ENCODE measurements at places on chromosomes 5 and 9.

DNA sequence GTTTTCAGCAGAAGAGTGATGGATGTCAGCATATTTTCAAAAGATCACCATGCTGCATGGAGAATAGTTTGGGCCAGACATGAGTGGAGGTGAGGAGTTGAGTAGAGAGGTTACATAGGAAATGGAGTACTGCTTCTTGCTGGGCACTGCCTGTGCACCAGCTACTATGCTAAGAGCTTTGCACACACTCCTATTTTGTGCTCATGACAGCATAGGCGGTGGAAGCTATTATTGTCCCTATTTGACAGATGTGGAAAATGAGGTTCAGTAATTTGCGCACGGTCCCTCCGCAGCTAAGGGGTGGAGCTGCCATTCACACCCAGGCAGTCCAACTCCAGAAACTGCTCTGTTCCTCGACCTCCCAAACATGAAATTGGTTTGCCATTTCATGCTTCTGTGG is 67.8 kb downstream of the ENTREP1 start:
- no peak for DNase-seq

DNA sequence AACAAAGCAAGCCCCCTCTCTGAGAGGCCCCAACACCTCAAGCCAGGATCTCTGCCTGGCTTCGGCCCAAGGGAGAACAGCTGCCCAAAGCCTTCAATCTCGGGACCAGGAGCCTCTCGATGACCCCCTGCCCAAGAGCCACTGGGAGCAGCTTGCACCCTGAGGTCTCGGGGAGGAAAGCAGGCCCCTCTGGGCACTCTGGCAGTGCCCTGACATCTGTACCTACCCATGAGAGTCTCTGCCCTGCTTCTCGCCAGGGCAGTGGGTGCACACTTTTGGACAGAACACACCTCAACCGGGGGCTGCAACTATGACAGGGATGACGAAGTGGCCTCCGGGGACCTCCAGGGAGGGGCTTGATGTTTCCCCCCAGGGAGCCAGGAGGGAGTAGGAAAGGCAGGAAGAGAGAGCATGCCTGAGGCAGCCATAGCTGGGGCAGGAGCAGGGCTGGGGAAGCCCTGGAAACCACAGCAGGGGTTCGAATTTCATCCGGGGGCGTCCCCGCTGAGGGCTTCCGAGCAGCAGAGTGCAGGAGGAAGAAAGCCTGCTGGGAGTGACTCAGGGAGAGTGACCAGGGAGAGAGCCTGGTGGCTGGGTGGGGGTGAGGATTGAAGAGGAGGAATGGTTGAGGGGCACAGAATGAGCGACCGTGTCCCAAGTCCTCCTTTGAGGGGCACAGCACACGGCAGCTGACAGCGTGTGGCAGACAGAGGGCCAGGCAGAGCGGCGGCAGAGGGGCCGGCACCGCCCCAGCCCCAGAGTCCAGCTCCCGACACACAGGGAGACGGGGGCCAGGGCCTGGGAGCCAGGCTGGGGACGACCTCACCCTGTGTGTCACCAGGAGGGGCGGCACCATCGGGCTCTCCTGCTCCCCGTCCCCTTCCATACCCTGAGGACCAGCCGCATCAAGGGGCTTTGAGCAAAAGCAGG is 1.8 kb downstream of the LPCAT1 start:
- DNase-seq = no peak

DNA sequence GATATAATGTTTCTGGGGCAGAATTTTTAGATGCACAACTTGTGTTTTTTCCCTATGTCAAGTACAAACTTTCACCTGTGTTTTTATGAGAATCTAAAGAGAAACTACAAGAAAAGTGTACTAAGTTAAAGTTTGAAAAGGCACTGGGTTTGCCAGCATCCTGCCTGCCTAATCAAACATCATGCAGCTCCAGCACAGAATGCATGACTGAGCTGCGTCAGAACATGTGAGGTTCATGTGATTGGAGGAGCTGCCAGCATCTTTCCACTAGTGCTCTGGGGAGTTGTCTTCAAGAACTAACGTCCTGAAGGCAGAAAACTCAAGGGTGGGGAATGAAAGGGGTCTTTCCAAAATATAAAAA is 46.1 kb upstream of the RIC1 start:
- DNase-seq = no peak

GRCh38 chr9:123868002-123868401 is 61.9 kb downstream of the DENND1A start:
- no peak for DNase-seq

DNA sequence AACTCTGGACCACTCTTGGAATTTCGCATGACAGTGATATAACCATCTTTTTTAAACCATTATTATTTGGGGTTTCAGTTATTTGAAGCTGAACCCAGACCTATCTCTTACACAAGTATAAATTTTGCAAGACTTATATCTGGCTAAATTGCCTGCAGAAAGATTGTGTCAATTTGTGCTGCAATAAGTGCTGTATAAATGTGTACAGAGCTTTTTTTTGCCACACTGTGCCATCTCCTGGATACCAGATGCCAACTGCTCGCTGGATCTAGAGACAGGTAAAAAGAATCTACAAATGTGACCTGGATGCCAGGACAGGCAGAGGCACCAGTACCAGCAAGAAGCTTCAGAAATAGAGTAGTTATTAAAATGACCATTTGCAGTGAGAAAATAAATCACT is 25.9 kb upstream of the TTC39B start:
- DNase-seq = no peak

DNA sequence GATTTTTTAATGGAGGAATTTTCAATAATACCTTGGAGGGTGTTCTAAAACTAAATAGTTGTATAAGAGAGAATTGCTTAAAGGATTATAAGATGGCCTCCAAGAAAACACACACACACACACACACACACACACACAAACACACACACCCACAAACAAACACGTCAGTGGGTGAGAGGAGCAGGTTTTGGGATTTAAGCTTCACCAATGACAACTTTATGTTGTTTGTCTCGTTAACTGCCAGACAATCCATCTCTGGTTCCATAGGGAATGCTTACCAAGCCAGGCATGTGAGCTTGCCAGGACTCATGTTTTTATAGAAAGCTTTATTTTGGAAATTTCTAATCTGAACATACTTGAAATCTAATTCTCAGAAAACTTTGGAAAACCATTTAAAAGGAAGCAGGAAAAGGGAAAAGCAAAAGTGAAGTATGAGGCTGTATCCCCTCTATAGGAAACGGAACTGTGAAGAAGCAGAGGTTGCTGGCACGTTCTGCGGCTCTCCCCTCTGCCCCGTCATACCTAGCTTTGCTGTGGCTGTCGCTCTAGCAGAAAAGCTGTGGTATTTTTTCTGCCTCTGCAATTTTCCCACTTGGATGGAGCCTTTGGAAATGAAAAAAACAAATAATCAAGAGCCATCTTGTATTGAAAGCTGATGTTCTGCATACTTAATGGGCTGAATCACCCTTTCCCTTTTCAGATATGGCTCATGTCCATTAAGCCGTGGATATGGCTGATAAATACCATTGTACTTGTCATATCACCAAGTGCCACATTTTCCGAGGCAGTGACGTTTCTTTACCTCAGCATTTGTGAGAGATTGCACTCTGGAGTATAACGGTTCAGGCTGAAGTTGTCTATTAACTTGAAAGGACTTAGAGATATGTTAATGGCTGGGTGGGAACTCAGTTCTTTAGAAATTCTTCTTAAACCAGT is 112.7 kb downstream of the NTRK2 start:
- DNase-seq = no peak

GRCh38 chr9:131418143-131419025 is 24.5 kb downstream of the PRRC2B start:
- DNase-seq = peak; percentile 40

GRCh38 chr9:130854092-130854491 is 19.0 kb downstream of the ABL1 start:
- DNase-seq = no peak

DNA sequence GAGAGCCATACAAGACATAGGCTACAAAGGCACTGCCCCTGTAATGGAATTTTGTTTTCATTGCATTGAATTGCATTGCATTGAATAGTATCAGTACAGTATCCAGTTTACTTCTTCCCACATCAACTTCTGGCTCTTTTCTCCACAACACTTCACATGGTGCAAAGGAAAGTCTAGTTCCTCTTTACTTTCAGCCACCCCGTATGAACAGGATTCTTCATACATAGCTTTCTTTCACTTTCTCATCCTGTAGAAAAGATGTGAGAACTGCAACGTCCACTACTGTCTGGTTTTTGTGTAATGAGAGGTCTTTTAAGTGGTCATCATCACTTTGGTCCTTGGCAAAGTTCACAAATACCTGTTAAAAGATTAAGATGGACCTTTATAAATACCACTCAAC is 20.2 kb downstream of the NIPSNAP3B start:
- no peak for DNase-seq

DNA sequence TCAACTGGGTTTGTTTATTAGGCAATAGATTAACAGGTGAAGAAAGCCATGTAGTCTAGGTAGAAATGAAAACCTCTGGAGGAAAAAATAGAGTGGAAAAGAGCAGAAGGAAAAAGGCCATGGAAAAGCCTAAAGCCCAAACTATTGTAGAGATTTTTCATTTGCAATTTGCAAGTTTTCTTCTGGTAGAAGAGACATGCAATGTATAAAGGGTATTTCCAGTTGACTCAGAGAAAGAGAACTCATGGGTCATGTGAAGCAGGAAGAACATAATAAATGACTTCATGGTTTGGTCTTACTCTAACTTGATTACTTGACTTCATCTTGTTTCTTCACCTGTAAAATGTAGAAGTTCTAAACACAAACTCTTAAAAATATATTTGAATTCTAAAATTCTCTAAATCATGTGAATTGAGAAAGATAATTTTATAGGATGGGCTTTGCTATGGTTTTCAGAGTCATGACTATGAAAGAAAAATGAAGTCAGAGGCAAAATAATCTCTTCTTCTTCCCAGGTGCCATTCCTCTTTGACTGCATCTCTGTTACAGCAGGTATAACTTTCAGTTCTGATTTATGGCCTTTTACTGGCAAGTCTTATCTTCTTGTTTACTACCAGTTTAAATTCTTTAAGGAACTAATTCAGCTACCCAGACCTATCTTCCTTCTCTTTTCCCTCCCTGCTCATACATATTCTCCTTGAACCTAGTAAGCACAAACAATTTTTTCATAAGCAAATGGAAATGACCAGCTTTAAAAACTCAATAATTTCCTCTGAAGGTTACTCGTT is 47.7 kb upstream of the TMC1 start:
- no peak for DNase-seq

- no peak for DNase-seq
These were observed 130.4 kb upstream of the CDH6 start for GRCh38 chr5:31062902-31063580.

DNA sequence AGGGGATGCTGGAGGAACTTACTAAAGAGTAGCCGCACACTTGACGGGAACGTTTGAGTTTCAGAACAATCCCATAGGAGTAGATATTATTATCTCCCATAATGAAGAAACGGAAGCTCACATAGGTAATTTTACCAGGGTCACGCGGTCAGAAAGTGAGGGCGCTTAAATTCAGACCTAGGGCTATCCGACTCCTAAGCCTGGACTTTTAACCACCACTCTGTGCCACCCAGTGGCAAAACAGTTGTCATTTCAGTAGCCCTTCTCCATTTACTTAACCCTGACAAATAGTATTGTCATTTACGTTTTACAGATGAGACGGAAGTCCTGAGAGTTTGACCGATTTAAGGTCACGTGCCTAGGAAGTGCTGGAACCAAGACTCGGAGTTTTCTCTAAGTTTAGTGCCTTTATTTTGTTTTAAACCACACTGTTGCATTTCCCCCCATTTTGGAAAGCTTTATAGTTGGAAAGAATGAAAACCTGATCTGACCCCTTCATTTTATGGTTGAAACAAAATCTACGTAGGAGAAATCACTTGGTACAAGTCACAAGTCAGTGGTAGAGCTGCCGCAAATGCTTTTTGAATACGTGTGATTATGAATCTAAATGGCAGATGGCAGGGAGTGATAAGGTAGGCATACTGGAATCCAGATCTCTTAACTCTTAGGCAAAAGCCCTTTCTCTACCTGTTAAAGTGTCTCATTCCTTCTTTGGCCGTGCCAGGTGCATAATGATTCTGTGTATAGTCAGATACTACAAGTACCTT is 650 bp downstream of the MRRF start:
- no peak for DNase-seq

- no peak for DNase-seq
These were observed 11.0 kb upstream of the DENND1A start for GRCh38 chr9:123940721-123941523.

- no peak for DNase-seq
These were observed 35.8 kb upstream of the SPRY4 start for GRCh38 chr5:142360607-142361120.

- no peak for DNase-seq
These were observed 501.6 kb downstream of the CAAP1 start for GRCh38 chr9:26391036-26391435.

DNA sequence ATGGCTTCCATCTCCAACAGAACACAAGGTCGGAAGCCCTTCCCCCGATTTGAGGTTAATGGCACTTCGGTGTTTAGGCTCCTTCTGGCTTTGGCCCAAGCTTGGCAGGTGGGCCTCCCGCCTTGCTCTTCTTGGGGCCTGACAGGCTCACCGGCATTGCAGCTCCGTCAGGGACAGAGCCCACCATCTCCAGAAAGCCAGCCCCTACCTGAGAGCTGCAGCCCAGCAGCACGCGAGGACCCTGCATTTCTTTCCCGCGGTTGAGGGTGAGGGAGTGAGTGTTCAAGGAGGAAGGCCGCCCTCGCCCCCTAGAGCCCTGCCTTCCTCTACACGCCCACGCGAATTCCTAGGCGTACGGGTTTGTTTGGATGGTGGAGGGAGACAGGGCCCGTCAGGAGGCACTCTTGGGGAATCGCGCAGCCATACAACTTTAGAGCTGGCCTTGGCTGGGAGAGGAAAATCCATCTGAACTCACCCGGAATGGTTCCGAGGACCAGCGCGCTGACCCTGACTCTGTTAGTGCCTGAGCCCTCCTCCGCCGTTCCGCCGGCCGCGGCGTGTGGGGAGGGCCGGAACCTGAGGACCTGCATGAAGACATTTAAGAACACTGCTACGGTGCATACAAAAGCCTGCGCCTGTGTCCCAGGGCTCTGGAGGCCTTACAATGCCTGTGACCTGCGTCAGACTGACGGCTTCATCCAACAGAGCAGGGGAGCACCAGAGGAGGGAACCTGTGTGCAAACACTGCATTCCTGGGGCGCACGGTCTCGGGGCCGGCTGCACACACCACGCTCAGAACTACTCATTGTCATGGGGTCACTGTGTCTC is 73.8 kb downstream of the MRPL36 start:
- peak; percentile 9 for DNase-seq

DNA sequence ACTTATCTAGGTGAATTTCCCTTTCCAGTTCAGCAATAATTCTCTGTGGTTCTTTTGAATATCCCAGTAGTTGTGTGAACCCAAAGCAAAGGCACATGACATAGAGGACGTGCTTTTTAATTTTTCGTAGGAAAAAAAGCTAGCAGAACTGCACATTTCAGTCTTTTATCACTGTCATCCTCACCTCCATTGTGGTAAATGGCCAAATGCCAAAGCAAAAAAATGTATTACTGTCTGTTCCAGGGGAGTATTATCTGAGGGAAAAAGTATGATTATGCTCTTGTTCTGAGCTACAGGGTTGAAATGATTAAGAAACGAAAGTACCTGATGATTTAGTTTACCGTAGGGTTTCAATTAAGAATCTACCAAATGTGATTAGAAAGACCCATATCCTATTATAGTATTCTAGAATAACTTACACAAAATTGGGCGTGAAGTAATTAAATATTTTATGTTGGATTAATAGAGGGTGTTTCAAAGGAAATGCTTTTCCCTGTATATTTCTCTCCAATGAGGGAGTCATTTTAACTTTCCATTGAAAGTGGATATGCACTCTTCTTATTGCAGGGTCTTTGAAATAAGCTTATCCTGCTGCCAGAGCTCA is 62.7 kb downstream of the CAVIN4 start:
- no peak for DNase-seq

GRCh38 chr5:7606840-7607465 is 211.0 kb downstream of the ADCY2 start:
- DNase-seq = no peak

Data from endothelial cell (in vitro differentiated cells).